ENCODE measurements at places on chromosomes 3 and 15.

- DNase-seq: peak; percentile 45
These were observed 959 bp downstream of the ZNF592 start for GRCh38 chr15:84749111-84749991.

DNA sequence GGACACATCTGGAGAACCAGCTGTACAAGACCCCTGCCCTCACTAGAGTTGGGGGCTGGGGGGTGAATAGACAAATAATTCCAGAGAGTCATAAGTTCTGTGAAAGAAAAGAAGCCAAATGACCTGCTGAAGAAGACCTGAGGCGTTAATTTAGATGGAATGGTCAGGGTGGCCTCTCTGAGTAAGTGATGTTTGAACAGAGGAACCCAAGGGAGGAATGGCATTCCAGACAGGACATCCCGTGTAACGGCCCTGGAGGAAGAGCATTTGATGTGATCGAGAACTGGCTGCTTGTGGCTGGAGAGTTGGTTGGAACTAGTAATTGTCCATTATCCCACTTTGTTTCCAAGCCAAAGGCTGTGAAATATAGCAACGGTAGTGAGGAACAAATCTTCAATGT lies 1.7 kb downstream of the NR2C2 start:
- DNase-seq: no peak

DNA sequence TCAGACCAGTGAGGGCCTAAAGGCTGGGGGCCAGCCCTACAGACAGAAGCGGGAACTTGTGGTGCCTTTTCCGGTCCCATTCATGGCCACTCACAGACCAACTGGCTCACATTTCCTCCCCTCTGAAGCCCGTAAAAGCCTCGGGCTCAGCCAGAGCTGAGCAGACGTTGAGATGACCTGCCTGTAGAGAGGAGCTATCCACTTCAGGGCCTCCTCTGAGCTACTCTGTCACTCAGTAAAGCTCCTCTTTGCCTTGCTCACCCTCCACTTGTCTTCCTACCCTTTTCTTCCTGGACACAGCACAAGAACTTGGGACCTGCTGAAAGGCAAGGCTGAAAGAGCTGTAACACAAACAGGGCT lies 53.5 kb downstream of the SLMAP start:
- DNase-seq: no peak

DNA sequence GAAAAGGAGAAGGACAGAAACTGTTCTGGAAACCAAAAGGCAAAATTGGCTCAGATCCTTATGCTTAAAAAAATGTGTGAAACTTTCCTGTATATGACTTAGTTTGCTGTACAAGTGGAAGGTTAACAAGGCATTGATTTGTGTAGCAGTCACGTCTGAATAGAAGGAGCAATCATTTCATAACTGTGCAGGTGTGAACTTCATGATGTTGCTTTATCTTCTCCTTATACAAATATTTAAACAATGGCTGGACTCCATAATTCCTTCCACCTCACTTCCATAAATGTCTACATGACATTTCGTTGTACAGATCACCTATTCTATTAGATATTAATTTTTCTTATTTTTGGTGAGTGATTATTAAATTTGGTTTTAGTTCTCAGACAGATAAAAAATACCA lies 382.7 kb upstream of the NPAP1 start:
- DNase-seq: no peak

- no peak for DNase-seq
These were observed 224.7 kb downstream of the CACNA2D3 start for GRCh38 chr3:54347060-54347459.

GRCh38 chr15:51121118-51121517 lies 26.4 kb upstream of the TNFAIP8L3 start:
- DNase-seq: peak; percentile 99

- peak; percentile 36 for DNase-seq
These were observed 176.0 kb upstream of the BCHE start for GRCh38 chr3:166013073-166013679.

GRCh38 chr3:99069973-99070372 lies 168.5 kb upstream of the DCBLD2 start:
- DNase-seq: no peak

DNA sequence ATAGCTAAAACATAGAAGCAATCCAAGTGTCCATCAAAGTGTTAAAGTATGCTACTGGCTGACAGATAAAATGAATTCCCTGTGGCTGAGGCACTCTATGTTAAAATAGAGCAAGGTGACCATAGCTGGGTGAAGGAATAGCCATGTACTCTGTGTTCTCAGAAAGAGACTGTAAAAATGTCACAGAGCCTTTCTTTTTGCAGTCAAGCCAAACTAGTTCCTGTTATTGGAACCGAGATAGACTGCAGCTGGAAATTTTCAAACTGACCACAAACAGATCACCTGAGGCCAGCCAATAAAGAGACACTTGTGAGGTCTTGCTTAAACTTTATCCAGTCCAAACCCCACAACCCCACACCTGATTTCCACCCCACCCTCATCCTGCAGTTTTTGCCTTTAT lies 422.8 kb upstream of the NAALADL2 start:
- no peak for DNase-seq

DNA sequence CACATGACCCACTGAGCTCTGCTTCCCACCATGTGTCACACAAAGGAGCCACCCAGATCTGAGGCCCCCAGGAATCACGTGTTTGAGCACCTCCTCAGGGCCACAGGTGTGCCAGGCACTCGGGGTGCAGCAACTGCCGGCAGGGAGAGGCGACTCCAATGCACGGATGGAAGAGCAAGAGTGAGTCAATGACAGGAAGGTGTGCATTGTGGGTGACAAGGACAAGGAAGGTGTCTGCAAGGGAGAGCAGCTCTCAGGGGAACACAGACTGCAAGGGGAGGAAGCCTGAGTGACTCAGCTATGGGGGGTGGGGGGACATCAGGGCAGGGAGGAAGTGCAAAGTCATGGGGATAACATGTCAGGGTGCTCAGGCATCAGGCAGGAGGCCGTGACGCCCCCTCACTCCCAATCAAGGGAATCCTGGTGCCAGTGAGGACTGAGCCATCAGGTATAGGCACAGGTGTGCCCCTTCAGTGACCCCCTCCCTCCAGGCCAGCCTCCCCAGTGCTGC lies 67.4 kb downstream of the NUP210 start:
- peak; percentile 70 for DNase-seq
